ENCODE measurements at places on chromosomes 6 and 20.

DNA sequence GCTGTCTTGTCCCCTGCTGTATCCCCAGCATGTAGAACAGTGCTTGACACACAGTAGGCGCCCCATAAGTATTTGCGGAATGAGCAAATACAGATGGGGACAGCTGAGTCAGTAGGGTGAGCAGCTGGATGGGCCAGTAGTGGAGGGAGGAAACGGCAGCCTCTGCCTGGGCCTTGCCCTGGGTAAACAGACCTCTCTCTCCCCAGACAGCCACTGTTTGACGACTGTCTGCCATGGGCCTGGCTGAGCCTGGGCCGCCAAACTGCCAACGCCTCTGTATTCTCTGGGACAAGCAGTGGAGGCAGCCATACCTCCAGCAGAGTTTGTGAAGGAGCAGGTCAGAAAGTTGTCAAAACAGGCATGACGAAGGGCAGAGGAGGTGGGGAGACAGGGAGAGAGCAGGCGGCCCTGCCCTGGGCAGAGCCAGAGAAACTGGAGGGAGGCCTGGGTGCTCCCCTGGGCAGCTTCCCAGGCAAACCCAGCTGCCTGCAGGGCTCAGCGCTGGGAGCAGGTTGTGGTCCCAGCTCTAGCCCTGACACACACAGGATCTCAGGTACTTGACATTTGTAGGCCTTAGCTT lies 15.2 kb downstream of the HNF4A start:
- no peak for DNase-seq

DNA sequence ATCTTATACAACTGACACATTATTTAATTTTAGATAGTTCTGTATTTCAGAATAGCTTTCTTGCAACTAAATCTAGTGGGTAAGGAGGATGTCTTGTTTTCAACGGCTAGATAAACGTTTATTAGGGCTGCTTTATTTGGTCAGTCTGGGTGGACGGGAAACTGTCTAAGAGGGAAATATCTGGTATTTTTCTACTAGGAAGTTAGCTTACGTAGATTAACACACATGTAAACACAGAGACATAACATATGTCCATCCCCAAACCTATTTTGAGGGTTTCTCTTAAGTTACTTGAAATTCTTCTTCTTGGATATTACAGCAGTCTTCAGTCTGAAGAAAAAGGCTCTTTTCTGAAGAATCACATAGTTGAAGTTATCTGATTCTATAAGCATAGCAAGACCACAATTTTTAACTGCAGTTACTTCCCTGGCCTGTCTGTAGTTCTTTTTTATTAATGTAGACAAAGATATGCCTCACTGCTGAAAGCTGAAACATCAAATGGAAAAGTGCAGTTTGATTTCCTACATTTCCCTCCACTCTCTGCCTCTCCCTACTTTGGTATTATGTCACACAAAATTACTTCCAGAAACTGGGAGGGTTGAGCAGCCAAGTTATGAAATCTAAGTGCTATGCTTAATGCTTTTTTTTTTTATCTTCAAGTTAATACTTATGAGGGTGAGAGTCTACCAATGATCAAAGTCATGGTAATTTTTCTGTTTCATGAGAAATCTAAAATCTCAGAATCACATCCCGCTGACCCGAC lies 37.4 kb downstream of the PLAGL1 start:
- no peak for DNase-seq

DNA sequence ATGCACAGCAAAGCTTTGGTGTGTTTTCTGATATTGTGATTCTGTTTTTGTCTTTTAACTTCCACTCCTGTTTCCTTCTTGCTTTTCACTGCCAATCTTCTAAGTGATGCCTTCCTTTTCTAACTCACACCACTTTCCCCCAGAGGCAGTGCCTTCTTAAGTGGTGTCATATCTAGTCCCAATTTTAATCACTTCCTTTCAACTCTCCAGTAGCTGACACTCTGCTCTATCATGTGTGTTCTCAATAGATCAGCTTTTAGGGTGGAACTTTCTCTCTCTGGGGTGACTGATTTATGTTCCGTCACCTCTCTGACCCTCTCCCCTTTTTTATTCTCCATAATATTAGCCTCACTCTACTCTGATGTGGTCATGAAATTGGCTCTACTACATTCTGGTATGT lies 180.7 kb downstream of the CLVS2 start:
- DNase-seq: no peak

- DNase-seq: no peak
Measured at GRCh38 chr6:96911751-96912150, 12.8 kb upstream of the KLHL32 start.

DNA sequence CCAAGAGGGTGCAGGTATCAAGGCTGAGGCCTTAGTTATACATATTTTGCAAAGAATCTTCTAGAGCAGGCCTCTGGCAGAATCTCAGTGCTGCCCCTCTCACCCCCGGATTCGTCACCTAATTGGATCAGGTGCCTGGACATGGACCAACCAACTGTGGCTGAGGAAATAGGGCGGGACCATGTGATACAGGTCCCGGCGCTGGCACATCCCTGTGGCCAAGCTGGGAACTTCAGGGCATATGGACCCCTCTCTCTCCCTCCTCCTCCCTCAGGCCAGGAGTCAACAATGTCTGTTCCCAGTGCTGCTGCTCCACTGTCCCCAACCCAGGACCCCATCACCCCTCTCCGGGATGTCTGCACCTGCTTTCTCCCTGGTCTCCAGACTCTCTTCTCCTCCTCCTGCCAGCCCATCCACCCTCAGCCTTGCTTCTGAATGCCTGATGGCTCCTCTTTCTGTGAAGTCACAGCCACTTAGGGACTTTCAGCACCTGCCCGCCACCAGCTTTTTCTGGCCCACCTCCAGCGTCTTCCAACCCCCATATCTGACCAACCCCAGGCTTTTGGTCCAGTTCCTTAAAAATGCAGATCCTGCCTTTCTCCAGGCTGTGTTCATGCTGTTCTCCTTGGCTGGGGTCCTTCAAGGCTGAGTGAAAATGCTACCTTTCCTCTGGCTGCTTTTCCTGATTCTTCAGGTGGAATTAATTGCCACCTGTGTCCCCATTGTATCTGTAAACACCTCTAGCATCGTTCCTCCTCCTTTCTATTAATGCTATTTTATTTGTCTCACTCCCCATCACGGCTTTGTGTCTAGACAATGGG lies 19.0 kb upstream of the MLN start:
- DNase-seq: no peak

DNA sequence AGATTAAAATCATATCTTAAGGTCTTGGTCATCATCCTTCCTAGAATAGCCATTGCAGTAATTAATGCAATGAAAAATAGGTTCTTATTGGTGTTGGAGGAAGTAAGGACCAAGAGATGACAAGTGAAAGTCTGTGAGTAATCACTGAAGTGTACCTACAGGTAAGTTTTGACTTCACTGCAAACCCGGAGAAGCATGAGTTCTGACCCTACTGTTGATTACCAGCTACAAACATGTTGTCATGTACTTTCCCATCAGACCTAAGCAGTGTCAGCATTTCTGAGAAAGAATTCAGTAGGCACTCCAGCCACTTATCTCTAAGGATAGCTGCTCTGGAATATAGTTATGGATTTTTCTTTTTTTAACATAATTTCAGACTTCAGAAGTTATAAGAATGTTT lies 280.9 kb downstream of the ZFAND3 start:
- DNase-seq: no peak

- DNase-seq: no peak
Measured at GRCh38 chr6:70270287-70271005, 32.4 kb downstream of the COL9A1 start.

- DNase-seq: no peak
Measured at GRCh38 chr6:34598712-34599111, 42.6 kb upstream of the SPDEF start.

- DNase-seq: no peak
Measured at GRCh38 chr6:6711031-6711785, 122.7 kb downstream of the LY86 start.

- no peak for DNase-seq
Measured at GRCh38 chr6:52554684-52555280, 22.1 kb downstream of the TRAM2 start.

DNA sequence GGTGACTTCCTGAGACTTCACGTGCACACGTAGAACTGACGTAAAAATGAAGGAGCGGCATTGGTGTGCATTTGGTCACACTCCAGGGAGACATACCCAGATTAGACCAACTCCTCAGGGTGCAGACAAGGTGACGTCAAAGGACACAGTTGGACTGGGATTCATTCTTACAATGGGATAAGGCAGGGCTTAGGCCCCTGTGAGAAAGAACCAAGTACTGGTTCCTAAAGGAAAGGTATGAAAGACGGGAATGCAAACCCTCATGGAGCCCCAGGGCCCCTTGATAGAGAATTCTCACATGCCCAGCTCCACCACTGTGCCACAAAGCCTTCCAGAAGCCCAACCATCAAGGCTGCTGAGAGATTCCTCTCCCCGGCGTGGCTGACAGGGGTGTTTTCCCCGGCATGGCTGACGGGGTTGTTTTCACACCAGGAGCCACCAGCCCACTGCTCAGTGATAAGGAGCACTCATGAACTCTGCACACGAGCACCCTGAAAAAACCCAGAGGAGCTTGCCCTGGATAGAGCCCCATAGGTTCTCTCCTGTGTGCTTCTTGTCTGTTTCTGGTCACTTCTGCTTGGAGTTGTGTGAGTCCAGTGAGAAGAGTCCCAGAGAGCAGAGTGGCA lies 90.1 kb downstream of the CAP2 start:
- DNase-seq: no peak

GRCh38 chr6:110828396-110828795 lies 13.1 kb upstream of the CDK19 start:
- no peak for DNase-seq

- DNase-seq: no peak
Measured at GRCh38 chr6:52407467-52407866, 12.7 kb upstream of the EFHC1 start.

DNA sequence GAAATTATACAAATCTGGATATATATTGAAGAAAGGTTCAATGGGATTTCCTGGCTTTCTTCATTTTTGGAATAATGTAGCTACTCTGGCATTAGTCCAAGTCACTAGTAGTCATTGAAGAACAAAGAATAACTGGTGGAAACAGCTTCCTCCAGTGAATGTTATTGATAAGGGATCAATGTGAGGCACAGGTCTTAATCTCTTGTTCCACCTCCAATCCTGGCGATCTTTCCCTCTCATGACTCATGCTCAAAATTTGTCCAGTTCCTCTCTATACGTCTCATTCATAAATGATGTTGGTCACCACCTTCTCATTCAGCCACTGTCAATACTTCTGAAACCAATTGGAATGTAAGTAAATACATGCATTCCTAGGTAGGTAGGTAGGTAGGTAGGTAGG lies 185.0 kb upstream of the BMP2 start:
- DNase-seq: no peak

- DNase-seq: peak; percentile 56
Measured at GRCh38 chr20:52083627-52084232, 107.8 kb downstream of the ZFP64 start.

DNA sequence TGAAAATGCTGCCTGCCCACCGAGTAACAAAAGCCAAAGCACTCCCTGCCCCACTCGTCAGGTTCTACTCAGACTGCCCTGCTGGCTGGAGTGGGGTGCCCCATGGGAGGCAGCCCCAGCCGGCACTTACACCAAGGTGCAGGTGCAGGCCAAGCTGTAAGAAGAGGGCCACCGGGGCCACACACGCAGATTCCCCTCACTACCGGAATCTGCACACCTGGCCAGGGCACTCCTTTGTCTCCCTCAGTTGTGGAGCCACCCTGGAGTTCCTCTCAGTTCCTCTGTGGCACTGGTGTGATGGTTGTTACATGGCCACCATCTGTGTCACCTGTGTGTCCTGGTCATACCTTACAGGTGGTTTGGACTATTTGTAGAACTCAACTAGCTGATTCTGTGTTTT lies 112.4 kb downstream of the FOXO3 start:
- no peak for DNase-seq

DNA sequence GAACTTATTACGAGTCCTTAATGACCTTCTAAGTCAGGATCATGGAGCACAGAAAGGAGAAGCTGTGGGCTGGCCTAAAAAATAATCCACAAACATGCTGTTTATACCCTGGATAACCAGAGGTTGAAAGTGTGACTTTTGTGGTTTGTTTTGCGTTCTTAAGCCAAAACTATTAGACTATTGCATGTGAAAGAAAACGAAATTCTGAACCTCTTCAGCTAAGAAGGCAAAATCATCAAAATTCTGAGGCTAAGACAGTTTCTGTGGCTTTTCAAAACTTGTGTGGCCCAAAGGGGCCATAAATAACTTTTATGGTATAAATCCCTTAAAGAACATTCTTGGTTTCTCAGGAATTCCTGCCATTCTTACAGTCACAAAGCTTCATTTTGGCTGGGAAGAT lies 251.0 kb downstream of the UST start:
- peak; percentile 32 for DNase-seq

DNA sequence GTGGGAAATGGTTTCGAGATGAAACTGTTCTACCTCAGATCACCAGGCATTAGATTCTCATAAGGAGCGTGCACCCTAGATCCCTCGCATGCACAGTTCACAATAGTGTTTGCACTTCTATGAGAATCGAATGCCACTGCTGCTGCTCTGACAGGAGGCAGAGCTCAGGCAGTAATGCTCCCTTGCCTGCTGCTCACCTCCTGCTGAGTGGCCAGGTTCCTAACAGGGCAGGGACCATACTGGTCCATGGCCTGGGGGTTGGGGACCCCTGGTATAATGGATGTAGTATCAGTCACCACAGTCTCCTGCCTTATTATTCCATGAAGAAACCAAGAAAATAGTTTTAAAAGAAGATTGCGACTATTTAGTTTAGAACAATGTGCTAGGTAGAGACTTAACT lies 127.5 kb downstream of the BCKDHB start:
- no peak for DNase-seq

- DNase-seq: peak; percentile 40
Measured at GRCh38 chr6:56984361-56984760, 29.5 kb downstream of the BEND6 start.

- DNase-seq: no peak
Measured at GRCh38 chr6:118504611-118505010, 43.5 kb upstream of the PLN start.

DNA sequence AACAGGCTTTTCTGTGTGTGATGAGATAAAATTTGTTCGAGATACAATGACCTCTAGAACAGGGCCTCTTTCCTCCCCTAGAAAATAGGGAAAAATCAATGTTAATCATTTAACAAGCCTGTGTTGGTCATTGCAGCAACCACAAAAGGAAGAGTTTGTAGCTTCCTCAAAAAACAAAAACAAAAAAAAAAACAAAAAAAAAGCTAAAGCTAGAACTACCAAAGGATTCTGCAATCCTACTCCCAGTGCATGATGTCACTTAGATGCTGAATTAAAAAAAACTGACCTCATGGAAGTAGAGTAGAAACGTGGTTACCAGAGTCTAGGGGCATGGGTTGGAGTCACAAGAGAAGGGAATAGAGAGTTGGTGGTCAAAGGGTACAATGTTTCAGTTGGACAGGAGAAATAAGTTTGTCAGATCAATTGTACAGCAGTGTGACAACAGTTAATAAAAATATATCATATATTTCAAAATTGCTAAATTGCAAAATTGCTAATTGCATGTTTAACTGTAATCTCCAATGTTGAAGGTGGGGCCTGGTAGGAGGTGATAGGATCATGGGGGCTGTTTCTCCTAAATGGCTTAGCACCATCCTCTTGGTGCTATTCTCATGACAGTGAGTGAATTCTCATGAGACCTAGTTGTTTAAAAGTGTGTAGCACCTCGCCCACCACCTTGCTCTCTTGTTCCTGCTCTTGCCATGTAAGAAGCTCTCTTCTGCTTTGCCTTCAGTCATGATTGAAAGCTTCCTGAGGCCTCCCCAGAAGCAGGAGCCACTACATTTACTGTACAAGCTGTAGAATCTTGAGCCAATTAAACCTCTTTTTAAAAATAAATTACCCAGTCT lies 163.4 kb upstream of the SIM1 start:
- DNase-seq: no peak

- DNase-seq: no peak
Measured at GRCh38 chr6:44079672-44080071, 47.6 kb downstream of the MRPL14 start.

GRCh38 chr6:84575264-84575663 lies 189.1 kb downstream of the TBX18 start:
- DNase-seq: no peak
